ENCODE measurements at places on chromosomes 1 and 21.

DNA sequence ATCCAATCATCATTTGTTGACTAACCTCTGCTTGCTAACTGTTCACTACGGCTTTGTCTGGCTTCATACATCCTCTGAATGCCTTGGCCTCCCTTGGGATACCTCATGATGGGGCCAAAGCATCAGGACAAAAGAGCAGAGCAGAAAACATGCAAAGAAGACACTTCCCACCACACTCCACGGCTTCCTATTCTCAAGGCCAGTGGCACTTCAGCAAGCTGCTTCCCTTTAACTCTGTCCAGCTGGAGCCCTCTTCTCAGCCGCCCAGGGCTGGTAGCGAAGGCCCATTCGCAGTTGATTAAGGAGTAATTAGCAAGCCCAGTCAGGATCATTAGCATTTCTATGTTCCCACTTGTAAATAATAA lies 224.3 kb upstream of the FGGY start:
- DNase-seq: no peak

- DNase-seq: no peak
Observed at GRCh38 chr1:61797045-61797755, 54.9 kb downstream of the PATJ start.

DNA sequence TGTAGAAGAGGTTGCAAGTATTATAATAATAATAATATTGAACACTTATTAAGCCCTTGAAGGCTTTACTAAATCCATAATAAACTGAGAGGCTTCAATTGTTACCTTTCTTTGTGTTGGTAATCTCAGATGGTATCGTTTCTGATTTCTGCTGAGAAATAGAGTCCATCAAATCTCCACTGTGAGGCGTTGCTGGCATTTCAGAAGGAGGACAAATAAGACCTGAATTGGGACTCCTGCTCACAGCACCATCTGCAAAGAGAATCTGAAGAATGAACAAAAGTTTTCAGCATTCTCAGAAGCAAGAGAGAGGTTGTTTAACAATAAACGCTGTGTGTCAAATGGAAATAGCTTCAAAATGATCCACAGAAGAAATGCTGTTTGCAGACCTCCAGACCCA lies 93.7 kb downstream of the WDR3 start:
- DNase-seq: no peak

GRCh38 chr1:109640285-109640865 lies 15.5 kb upstream of the GSTM4 start:
- DNase-seq: no peak

DNA sequence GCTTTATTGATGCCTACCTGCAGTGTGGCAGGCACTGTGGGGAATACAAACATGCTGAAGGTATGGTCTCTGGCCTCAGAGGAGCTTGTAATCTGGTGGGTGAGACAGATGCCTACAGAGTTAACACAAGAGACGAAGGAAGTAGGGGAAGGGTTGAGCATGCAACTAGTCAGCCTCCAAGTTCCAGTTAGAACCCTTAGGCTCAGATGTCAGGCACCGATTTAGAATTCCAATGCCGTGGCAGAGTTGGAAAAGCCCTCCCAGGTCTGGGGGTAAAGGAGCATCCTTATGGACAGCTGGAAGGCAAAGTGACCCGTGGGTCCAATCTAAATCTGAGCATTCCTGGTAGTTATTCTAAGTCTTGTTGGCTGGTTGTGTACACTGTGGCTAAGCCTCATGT lies 132.9 kb upstream of the GJB5 start:
- no peak for DNase-seq

- DNase-seq: no peak
Observed at GRCh38 chr1:87472716-87473115, 144.0 kb downstream of the LMO4 start.

DNA sequence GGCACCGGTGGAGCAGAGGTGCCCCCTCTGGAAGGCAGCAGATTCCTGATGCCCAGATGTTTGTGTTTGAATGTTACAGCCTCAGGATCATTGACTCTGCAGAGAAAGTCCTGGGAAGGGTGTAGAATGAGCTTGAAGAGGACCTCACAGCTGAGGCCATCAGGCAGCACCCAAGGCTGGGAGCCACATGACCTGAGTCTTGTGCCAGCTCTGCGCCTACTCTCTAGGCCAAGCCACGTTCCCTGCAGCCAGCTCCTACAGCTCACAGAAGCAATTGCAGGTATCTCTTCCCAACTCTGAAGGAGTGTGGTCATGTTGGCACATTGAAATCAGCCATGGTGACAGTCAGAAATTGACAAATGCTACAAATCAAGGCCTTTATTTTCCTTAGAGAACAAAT lies 36.3 kb downstream of the GRHL3 start:
- no peak for DNase-seq

DNA sequence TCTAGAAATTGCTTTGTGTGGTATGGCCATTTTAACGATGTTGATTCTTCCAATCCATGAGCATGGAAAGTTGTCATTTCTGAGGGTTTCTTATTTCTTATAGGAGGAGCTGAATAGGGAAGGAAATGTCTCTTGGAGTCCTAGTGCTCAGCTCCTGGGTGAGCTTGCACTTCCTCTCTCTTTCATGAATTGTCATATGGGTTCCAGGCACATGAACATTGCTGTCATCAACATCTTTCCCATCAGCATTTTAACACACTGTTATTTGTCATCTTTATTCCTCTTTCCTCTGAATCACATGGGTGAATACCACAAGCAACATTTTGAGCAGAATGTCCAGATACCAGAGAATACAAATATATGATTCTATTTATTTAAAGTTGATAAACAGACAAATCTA lies 23.4 kb downstream of the SLAMF6 start:
- DNase-seq: no peak

GRCh38 chr21:37873655-37874054 lies 42.6 kb downstream of the KCNJ6 start:
- DNase-seq: no peak

DNA sequence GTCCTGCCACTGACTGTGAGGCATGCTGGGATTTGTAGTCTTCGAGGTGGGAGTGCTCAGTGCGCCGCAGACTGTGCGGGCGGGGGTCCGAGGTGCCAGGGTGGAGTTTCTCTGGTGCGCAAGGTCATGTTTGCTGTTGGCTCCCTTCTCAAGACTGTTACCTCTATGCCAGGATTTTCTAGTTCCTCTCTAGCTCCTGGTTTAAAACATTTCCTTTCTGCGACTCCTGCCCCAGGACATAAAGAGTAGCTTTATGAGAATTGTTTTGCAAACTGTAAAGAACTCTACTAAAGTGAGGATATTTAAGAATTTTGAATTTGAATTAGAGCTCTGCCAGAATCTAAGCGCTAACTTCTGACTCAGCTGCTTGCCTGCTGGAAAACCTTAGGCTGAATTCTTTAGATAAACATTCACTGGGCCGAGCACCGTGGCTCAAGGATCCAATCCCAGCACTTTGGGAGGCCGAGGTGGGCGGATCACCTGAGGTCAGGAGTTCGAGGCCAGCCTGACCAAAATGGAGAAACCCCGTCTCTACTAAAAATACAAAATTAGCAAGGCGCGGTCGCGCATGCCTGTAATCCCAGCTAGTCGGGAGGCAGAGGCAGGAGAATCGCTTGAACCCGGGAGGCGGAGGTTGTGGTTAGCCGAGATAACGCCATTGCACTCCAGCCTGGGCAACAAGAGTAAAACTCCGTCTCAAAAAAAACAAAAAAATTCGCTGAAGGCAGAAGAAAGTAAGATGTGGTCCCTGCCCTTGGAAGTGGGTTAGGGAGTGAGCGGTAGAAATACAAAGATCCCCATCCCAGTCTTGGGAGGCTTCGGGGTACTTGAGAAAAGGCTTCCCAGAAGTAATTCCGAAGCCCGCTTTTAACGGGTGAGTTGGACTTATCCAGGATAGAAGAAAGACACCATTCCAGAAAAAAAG lies 992 bp upstream of the USP48 start:
- DNase-seq: no peak

DNA sequence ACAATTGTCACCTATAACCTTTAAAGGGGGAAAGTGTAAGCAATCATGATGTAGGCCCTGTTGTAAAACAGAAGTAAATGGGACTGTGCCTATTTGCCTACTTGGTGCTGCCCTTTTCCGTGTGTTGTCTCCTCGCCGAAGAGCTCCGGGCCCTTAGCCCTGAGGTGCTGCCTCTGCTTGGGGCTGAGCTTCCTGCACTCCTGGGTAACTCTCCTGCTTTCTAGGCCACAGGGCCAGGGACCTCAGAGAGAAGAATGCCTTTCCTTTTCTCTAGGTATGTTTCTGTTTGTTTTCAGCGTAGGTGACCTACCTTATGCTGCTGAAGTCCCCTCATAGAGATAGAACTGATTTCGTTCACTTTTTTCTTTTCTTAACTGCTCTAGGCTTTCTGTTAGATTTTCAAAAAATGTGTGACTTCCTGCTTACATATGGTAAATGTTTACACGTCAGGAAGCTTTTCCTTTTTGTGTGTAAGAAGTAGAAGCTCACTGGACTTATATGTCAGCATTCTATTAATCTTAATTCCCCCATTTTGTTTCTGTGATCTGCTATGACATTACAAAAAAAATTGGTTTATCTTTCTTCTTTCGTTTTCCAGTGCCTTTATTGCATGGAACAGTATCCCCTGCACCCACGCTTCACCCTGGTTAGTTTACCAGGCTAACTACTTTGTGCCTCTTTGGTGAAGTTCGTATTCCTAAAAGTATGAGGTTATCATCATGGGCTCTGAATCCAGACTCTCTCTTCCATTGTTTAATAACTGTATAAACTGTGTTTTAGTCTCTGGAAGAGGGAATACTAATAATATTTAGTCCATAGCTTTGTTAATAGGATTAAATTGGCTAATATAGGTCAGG lies 61.7 kb downstream of the ITSN1 start:
- DNase-seq: no peak

GRCh38 chr1:31498376-31499040 lies 77.8 kb upstream of the TINAGL1 start:
- no peak for DNase-seq

DNA sequence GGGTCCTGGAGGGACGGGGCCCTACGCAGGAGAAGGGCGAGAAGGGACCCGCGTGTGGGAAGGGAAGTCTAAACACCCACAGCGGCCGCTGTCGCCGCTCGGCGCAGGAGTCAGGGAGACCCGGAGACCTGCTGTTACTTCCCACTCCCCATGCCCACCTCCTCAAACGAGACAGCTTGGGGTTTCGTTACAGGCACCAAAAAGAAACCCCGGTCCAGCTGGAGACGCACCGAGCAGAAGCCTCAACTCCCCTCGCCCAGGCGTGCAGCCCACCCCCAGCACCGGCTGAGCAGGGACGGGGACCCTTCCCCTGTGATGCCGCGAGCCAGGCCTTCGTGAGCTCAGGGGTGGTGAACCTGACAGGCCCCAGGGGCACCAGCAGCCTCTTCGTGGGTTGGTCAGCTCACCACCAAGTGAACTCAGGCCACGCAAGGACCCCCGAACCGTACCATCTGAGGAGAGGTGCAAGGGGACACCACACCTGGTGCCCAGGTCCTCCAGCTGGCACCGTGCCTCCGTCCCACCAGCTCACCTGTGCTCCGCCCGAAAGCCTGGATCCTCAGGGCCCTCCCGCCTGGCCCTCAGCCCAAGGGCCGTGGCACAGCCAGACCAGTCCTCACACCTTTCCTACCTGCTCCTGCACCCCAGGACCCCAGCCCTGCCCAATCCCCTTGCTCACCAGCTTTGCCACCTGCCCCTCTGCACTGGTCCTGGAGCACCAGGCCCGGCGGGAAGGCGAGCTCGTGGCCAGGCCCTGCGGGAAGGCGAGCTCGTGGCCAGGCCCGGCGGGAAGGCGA lies 5.0 kb downstream of the SDF4 start:
- DNase-seq: no peak

- DNase-seq: no peak
Observed at GRCh38 chr1:160178731-160179130, 11.6 kb upstream of the CASQ1 start.

- no peak for DNase-seq
Observed at GRCh38 chr1:170310951-170311350, 165.2 kb downstream of the NTMT2 start.

DNA sequence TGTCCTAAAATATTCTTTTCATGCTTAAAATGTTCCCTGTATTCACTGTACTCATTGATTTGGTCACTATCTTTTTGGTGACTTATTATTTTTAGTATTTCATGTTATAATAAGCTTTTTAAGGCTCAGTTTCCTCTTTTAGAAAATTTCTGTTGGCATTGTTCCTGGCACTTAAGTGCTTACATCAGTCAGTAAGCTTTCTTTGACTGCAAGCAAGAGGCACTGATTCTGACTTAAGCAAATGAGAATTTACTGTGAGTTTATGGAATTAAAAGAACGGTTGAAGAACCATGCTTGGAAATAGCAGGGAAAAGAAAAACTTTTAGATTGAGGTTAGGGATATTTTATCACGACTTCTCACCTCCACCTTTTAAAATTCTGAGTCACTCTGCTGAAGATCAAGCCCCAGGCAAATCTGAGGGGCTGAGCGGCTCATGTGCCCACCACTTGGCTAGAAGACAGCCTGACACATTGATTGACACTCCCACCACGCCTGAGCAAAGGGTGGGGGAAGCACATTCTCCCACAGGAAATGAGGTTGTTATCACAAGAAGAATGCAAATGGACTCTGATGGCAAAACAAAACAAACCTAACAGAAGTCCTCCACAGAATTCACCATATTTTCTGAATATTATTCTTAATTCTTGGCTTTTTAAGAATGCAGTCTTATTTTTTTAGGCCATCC lies 102.8 kb downstream of the KCTD3 start:
- DNase-seq: peak; percentile 20

- DNase-seq: peak; percentile 75
Observed at GRCh38 chr1:46442317-46443161, 47.1 kb upstream of the DMBX1 start.

GRCh38 chr1:85554630-85555327 lies 25.8 kb upstream of the CCN1 start:
- DNase-seq: no peak

DNA sequence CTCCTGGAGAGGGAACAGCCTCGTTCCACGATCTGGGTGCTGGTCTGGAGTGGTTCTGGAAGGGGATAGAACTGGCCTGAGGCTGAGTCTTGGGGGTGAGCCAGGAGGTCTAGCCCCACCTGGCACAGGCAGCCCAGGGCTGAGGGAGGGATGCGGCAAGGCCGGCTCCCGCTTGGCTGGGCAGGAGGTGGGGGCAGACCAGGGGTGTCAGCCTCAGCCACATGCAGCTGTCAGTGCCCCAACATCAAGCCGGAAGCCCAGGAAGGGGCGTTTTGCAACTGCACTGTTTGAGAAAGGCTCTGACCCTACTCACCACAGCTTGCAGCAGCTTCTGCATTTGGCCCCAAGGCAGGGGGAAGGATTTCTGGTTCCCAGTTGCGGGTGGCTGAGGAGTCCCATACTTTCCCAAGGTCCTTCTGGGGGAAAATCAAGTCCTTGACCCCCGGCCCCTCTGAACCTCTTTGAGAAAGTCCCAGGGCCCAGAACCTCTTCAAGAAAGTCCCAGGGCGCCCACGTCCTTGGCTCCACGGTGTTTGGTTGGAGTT lies 2.0 kb downstream of the EFHD2 start:
- no peak for DNase-seq

GRCh38 chr1:17438318-17439249 lies 893 bp downstream of the RCC2 start:
- peak; percentile 27 for DNase-seq

DNA sequence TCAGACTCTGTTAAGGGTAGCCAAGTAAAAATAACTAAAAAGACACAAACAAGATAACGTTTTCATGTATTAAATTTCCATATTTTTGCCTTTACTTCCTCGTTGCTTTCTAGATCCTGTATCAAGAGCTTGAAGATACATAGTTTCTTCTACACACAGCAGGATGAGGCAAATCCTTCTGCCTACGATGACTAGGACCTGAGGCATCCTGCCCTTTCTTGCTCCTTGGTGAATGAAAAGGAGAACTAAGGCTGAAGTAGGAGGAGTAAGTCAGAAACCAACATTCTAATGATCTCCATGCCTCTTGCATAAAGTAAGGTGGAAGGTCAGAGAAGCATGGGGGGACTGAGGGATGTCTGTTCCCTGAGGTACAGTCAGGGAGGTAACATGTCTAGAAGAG lies 102.6 kb downstream of the GPATCH2 start:
- DNase-seq: no peak

All from HTR-8/SVneo (cell line).